ENCODE measurements at places on chromosomes 11 and 22.
A peak's percentile ranks its signal among the peaks of the same experiment; 100 is the strongest.

GRCh38 chr11:101456812-101457211 is 127.0 kb downstream of the TRPC6 start:
- DNase-seq = no peak

- DNase-seq = no peak
Measured at GRCh38 chr11:30788849-30789248, 202.7 kb upstream of the MPPED2 start.

GRCh38 chr22:50146439-50147238 is 23.9 kb upstream of the PANX2 start:
- DNase-seq = no peak

DNA sequence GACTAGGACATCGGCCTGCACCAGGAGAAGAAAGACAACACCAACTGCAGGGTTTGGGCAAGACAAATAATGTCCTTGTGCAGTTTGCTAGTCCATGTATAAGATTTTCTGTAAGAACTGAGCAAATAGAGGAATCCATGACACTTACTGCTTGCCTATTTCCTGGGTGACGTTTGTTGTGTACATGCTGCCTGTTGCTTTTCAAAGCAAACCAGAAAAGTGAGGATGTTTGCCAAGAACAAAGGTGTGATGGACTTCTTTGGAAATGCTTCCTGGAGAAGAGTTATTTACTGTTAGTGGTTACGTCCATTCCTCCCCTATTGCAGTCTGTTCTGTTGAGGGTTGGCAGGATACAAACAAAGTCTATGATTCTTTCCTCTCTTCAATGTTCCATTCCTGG is 126.5 kb downstream of the CASP12 start:
- no peak for DNase-seq

- DNase-seq = no peak
Measured at GRCh38 chr11:33910958-33911339, 19.1 kb upstream of the LMO2 start.

DNA sequence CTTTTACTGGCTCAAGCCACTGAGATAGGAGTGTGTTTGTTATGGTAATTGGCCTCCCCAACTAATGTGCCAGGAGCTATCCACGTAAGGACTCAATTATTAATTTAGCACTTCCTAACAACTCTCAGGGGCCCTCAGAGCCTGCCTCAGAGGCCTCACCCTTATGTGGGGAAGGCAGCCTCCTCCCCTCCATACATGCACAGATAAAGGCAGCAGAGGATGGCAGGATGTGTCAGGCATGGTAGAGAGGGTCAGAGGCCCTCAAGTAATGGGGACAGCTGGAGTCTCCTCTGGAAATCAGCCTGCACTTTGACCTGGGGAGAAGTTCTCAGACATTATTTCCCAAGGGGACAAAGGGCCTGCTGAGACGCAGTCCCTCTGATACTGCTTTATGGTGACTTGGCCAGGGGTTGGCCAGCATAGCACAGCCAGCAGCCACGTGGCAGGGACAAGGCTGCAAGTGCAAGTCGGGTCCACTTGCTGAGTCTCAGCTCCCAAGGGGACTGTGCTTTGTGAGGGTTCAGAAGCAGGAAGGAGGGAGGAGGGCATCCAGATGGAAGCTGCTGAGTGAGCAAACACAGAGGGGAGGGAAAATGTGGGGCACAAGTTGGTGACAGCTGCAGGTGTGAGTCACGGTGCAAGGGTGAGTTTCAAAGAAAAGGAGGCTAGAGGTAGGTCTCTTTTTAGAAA is 17.0 kb downstream of the MOGAT2 start:
- DNase-seq = no peak

DNA sequence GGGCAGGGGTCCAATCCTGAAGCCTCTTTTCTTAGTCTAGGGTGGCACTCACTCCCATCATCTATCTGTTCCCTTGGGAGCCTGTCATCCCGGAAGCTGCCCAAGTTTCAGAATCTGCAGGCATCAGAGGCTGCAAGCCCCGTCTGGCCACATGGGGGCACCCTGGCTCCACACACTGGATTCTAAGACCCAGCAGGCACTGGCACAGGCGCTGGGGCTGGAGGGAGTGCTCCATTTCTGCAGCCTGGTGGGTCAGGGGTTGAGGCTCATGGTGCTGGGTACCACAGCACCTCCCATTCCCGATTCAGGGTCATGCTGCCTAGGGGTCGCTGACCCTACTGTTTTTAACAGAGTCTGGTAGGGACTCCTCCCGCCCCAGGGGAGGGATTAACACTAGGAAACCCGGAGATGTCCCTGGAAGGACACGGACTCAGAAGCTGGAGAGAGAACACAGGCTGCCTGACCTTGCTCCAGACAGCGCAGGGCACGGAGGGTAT is 243.9 kb upstream of the SYN3 start:
- DNase-seq = peak; percentile 31

GRCh38 chr11:13667795-13668101 is 720 bp upstream of the FAR1 start:
- DNase-seq = no peak

- no peak for DNase-seq
Measured at GRCh38 chr22:46696614-46697013, 41.4 kb downstream of the CERK start.

GRCh38 chr22:36369922-36370791 is 17.6 kb downstream of the MYH9 start:
- no peak for DNase-seq

GRCh38 chr11:46865340-46865739 is 19.3 kb upstream of the CKAP5 start:
- no peak for DNase-seq

- no peak for DNase-seq
Measured at GRCh38 chr11:26201411-26201810, 130.5 kb upstream of the ANO3 start.

DNA sequence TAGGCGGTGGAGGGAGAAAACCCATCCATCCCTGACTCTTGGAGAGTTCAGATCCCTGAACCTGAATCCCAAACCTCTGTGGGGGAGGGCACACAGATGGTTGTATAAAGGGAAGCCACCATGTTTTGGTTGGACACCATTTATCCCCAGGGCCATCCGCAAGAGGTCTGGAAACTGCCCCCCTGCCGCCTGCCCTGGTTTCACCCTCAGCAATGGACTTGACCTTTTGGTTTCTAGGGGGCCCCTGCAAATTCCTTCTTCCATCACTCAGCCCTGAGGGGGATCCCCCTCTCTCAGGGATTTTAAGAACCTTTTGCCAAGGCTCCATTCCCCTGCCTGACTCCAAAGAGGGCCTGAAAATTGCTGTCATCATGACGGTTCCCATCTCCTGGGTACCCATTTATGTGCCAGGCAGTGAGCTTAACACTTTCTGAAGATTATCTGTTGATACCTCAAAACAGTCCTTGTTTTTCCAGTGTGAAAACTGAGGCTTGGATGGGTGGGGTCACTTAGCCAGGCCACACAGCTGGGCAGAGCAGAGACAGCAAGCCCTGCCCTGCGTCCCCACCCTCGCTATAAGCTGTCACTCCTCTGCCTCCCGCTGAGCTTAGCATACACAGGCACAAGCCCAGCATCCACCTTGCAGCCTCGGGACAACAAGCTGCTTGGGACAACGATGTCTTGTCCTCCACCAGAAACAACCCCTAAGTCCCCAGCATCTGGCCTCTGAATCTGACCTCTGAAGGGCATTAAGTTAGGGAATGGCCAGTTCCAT is 33.2 kb upstream of the CRYBB3 start:
- DNase-seq = no peak

- DNase-seq = no peak
Measured at GRCh38 chr11:117395476-117395875, 67.8 kb downstream of the CEP164 start.

GRCh38 chr11:11667056-11667455 is 45.3 kb upstream of the GALNT18 start:
- no peak for DNase-seq

- DNase-seq = no peak
Measured at GRCh38 chr11:8338138-8338537, 74.5 kb upstream of the LMO1 start.

DNA sequence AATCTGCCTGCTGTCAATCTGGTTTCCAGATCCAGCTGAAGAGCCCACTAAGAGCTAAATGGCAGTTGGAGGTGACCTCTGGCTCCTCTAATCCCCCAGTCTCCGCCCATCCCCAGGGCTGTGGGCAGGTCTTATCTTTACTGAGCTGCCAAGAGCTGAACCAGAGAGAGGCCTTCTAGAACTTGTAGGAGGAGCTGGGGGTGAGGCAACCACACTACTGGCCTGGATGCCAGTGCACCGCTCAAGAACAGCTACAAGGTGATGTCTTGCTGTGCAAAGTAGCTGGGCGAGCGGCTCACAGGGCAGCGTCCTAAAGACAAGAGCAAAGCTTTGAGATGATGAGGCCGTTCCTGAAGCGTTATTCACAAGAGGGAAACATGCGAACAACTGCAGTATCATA is 374.6 kb downstream of the CTTN start:
- DNase-seq = no peak

- no peak for DNase-seq
Measured at GRCh38 chr22:48718818-48719500, 1108.7 kb downstream of the BRD1 start.

GRCh38 chr22:20139391-20140106 is 7.9 kb downstream of the ZDHHC8 start:
- no peak for DNase-seq

Measured in activated gamma-delta T cell treated with anti-CD3 and anti-CD28 coated beads, Interleukin-2, amount 50 U/mL, for 16 hours (primary cell).